ENCODE measurements at places on chromosomes 7 and 10.

DNA sequence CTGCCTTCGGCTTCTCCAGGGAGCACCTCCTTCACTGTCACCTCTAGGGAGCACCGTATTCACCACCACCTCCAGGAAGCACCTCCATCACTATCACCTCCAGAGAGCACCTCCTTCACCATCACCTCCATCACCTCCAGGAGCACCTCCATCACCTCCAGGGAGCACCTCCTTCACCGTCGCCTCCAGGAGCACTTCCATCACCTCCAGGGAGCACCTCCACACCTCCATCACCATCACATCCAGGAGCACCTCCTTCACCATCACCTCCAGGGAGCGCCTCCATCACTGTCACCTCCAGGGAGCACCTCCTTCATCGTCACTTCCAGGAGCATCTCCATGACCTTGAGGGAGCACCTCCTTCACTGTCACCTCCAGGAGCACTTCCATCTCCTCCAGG lies 102.3 kb downstream of the DNAJB6 start:
- DNase-seq, result no peak

- no peak for DNase-seq
Measured at GRCh38 chr10:74322141-74322540, 171.1 kb downstream of the ADK start.

DNA sequence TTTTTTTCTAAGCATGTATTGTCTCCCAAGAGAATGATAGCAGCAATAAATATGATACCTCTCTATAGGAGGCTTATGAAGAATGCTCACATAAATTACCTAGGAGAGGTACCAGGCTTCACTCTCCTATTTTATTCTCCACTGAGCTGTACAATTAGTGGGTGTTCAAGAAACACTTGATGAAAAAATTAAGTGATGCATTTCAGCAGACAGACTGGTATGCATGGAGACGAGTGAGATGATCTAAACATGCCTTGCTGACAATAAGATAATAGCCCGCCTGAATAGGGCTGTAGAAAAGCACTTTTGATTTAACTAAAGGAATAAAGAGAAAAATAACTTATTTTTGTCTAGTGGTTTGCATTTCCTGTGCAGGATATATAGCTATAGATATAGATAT lies 1449.7 kb downstream of the GATA3 start:
- DNase-seq, result no peak

DNA sequence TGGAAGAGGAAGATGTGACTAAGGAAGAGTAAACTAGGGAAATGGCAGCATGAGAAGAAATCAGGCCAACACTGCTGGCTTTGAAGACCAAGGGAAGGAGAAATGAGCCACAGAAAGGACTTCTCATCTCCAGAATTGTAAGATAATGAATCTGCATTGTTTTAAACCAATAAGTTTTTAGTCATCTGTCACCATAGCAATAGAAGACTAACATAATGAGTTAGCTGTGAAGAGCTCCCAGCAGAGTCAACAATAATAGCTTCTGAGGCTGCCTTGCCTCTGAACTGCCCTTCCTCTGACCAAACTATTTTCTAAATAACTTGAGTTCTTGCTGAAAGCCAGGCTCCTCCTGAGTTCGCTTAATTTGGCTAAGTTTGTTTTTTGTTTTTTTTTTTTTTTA lies 103.6 kb downstream of the CACNA2D1 start:
- no peak for DNase-seq

DNA sequence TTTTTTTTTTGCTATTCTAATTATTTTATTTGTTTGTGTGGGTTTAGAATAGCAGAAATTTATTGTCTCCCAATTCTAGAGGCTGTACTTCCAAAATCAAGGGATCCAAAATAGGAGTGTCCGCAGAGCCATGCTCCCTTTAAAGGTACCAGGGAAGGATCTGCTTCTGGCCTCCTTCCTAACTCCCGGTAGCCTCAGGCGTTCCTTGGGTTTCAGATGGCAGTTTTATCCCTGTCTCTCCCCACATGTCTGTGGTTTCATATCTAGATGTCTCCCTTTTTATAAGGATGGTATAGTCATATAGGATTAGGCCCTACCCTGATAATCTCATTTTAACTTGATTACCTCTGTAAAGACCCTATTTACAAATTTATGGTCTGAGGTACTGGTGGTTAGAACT lies 48.4 kb downstream of the BMPR1A start:
- no peak for DNase-seq

GRCh38 chr7:27948861-27949260 lies 208.9 kb downstream of the TAX1BP1 start:
- DNase-seq, result no peak
